ENCODE measurements at places on chromosomes 4 and X.

DNA sequence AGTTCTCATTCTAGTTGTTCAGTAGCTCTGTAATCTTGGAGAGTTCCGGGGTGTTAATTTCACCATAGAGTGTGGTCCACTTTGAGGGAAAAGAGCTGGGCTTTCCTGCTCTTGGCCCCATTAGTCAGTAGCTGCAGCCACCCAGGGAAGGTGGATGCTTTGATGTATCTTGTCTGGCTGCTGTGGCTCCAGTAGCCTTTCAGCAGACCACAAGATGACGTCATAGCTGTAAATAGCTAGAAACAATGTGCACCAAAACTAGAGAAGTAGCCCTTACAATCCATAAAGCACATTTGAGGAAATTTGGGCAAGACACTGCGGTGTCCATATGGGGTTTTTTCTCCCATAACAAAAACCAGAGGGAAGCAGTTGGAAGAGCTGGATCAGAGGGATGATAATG is 32.9 kb upstream of the PRPS2 start:
- no peak for DNase-seq

GRCh38 chr4:47475411-47475810 is 9.7 kb upstream of the ATP10D start:
- DNase-seq = no peak

DNA sequence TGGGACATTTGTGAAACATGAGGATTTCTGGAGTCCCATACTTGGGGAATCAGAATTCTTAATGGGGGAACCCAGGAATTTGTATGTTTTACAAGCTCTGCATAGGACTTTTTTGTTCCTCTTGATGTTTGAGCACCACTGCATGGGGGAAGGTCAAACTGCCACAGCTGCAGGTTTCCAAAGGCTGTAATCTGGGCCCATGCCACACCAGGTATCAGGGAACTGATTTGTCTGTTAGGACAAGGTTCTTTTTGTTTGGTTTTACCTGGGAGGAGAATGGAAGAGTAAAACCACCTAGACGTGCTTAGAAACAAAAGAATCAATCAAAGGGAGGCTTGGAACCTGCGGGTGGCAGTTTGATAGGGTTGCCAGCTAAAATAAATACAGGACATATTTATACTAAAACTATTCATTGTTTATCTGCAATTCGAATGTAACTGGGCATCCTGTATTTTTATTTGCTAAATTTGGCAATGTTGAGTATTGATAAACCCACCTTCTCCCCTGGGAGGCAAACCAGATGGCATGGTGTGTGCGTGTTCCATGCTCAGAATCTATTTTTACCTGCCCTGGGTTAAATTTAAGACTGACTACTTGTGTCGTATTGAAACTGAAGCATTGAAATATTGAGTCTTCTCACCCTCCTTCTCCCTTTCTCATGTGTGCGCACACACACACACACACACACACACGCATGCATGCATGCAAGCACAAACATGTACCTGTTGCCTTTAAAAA is 63.7 kb downstream of the TMEM164 start:
- no peak for DNase-seq

GRCh38 chr4:99624141-99624719 is 33.4 kb downstream of the C4orf54 start:
- DNase-seq = no peak

- DNase-seq = no peak
Measured at GRCh38 chrX:19272452-19272851, 71.3 kb upstream of the PDHA1 start.

All from HuH-7 (cell line).